Stimulated activated CD4-positive, alpha-beta T cell treated with anti-CD3 and anti-CD28 coated beads, TNF-alpha, amount 100 ng/mL, for 1 hour (primary cell): ENCODE measurements at places on chromosomes 2 and 18.

DNA sequence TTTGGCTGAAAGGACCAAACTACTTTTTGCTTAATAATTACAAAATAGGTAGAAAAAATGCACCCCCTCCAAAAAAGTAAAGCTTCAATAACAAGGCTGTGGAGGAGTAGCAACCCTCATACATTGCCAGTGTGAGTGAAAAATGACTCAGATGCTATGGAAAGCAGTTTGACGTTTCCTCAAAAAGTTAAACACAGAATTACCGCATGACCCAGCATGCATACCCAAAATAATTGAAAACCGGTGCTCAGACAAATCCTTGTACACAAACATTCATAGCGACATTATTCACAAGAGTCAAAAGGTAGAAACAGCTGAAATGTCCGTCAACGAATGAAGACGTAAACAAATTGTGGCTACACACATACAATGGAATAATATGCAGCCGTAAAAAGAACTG, 38.8 kb upstream of the DAPL1 start:
- no peak for DNase-seq

- DNase-seq: no peak
Measured at GRCh38 chr18:78625847-78626246, 353.8 kb upstream of the SALL3 start.

DNA sequence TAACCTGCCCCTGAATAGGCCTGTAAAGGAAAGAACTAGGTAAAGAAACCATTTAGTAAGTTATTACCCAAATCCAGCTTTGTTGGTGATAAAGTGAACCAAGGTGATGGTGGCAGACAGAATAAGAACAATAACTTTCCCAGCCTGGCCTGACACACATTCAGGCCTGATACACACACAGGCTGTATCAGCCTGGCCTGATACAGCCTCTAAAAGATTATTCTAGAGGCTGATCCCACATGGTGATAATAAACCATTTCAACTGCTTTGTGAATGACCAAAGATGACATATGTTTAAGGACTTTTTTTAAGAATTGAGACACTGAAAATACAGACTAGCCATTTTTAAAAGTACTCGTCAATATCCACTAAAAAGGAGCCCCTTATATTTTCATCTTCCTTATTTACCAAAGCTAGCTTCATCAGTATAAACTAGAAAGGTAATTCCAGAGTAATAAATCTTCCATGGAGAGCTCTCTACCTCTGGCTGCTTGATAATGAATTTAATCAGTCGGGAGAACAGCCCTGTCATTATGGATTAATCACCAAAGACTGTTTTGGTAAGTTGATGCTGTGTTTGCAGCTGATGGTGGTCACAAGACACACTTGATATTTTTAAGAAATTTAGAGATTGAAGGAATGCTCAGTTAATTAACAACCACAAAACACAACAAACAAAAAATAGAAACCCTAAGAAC, 77.2 kb downstream of the SLC8A1 start:
- DNase-seq: no peak

- DNase-seq: no peak
Measured at GRCh38 chr2:147538088-147538487, 306.7 kb upstream of the ACVR2A start.

GRCh38 chr2:158743466-158743865, 51.7 kb upstream of the DAPL1 start:
- no peak for DNase-seq

- DNase-seq: no peak
Measured at GRCh38 chr18:48819276-48819675, 131.5 kb downstream of the SMAD7 start.

DNA sequence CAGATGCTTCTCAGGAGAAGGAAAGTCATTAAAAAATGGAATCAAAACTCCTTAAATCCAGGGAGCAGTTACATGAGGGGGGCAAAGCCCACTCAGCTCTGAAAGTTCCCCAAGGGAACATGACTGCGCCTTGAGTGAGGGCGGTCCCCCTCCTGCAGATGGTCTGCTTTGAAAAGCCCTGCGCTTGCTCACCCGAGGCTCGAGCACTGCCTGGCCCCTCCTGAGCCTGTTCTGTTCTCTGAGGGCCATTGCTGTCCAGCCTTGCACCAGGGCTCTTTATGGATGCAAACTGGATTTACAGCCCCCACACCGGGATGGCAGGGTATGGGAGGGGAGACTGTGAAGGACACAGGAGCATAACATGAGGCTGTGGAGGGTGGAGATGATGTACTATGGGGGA, 37.8 kb upstream of the DNMT3A start:
- no peak for DNase-seq

- no peak for DNase-seq
Measured at GRCh38 chr2:110948027-110948674, 172.6 kb upstream of the BCL2L11 start.

DNA sequence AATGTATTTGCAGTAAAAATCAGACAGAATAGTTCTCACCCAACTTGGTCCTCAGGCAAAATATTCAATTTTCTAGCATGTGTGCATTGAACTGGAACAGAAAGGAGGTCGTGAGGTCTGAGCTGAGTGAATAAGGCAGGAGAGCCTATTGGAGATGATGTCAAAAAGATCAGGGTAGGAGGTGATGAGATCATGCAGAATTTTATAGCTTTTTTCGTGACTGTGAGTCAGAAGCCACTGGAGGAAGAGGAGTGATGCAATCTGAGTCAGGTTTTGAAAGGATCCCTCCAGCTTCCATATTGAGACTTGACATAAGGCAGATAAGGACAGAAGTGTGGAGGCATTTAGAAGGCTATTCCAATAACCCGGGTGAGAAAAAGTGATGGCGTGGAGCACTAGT, 299.5 kb upstream of the SOX11 start:
- no peak for DNase-seq

DNA sequence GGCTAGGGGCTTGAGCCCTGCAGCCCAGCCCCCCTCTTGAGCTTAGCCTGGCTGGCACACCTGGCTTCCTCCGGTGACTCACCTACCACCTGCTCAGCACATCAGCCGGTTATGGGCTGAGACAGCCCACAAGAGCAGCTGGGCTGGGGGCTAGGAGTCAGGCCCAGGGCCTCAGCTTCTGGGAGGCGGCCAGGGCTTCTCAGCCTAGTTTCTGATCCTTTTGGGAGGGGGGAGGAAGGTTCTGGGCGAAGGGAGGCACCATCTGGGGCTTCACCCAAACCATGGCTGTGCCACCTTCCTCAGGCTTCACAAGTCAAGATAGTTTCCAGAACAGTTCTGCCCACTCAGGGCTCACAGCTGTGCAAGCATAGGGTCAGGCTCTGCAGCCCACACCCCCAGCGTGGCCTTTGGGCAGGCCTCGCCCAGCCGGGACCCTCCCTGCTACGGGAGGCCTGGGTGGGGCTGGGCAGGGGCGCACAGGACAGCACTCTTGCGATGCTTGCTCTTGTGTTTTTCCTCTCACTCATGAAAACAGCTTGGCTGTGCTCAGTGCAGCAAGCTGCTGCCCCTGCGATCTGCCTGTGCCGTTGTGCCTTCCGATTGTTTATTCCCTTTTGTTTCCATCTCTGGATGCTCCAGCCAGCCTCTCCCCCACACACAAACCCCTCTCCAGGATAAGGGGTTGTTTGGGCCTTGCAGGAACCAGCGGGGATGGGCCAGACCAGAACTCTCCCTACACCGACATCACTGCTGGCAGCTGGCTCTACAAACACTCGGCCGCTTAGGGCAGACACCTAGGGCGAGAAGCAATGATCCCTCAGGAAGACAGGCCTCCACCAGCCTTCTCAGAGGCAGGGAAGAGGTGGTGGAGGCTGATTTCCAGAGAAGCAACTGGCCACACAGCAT, 26.1 kb upstream of the SEMA4C start:
- DNase-seq: no peak

DNA sequence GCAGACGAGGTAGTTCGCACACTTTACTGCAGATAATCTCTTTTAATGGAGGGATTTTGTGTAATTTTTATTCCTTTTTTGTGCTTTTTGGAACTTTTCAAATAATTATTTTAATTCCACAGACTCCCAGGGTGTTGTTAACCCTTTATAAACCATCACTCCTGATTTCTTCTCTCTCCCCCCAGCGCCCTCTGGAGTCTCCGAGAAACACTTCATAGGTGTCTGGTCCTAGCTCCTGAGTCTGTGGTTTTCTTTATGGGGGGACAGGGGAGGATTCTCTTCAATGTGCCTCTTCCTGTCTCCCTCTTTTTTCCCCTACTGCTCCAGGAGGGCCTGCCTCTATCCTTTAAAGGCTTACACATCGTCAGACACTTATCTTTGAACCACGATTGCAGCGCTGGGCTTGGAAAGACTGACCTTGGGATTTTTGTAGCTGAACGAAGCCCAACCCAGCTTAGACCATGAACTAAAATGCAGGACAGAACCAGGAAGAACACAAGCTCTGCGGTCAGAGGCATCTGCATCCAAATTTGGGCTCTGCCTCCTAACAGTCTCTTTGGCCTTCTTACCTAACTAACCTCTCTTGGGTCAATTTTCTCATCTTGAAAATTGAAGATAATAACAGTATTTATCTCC, 7.1 kb upstream of the PKDCC start:
- DNase-seq: no peak
